Stimulated activated CD4-positive, alpha-beta T cell treated with anti-CD3 and anti-CD28 coated beads, Interleukin-4, amount 100 ng/mL, for 1 hour (primary cell): ENCODE measurements at places on chromosomes 16 and 17.

GRCh38 chr16:12426122-12426521, 377.6 kb downstream of the CPPED1 start:
- no peak for DNase-seq

GRCh38 chr17:33152783-33153182, 140.3 kb downstream of the ASIC2 start:
- no peak for DNase-seq

GRCh38 chr16:89096768-89097391, 3.2 kb downstream of the ACSF3 start:
- peak; percentile 58 for DNase-seq

- DNase-seq: peak; percentile 71
Observed at GRCh38 chr16:84175350-84176081, 11.3 kb downstream of the TAF1C start.

DNA sequence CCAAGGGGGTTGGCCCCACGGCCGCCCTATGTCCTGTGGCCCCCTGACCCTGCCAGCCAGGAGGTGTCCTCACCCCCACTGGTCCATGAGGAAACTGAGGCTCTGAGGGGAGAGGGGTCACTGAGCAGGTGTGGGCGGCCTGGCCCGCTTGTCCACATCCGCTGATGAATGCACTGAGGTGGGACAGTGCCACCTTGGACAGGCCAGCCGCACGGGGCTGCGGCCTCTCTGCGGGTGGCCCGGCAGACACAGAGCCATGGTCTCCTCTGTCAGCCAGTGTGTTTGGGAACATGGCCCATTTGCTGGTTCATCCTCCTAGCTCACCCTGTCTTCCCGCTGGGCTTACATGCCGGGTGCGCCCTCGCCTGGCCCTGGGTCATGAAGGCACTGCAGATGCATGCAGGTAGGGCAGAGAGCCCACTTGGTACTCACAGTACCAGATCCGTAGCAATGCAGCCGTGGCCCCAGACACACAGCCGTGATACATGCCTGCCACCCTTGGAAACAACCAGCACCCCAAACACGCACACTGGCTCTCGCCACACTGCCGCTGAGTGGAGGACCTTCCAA, 93.9 kb downstream of the ENGASE start:
- DNase-seq: no peak

GRCh38 chr16:11629071-11630030, 38.9 kb upstream of the SNN start:
- no peak for DNase-seq

GRCh38 chr17:68435876-68436842, 21.1 kb downstream of the WIPI1 start:
- DNase-seq: peak; percentile 80

- no peak for DNase-seq
Observed at GRCh38 chr16:27743963-27744362, 194.0 kb downstream of the KATNIP start.

DNA sequence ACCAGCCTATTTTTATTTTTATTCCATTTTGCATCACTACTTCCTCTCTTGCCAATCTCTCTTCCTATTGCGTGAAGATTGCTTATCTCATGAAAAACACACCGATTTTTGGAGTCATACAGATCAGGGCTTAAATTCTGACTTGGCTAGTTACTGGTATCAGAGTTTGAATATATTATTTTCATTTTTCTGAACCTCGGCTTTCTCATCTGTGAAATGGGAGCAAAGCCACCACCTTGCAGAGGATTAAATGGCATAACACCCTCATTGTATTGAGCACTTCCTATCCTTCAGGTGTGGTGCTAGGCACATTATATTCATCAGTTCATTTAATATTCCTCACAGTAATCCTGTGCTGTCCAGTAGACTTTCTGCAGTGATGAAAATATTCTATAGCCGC, 208.8 kb downstream of the HAPSTR1 start:
- no peak for DNase-seq

GRCh38 chr17:58313815-58314705, 14.5 kb downstream of the TSPOAP1 start:
- DNase-seq: no peak

DNA sequence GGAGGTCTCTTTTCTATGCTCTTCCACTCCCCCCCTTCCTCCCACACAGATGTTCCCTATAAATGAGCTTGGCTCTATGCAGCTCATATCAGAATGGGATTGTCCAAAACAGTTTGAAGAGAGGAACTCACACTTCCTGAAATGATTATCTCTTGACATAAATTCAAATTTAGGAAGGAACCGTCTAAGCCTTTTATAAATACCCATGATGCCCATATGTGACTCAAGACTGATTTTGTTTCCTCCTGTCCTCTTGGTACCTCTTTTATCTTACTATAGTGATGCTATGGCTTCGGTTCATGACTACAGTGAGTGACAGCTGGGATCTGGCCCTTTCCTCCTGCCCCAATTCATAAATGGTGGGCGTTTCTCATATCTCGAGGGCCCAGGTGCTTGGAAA, 16.6 kb upstream of the TERF2 start:
- no peak for DNase-seq
